Stimulated activated CD8-positive, alpha-beta memory T cell treated with anti-CD3 and anti-CD28 coated beads, Interleukin-7, amount 100 ng/mL, for 48 hours (primary cell): ENCODE measurements at places on chromosomes 1 and 21.

DNA sequence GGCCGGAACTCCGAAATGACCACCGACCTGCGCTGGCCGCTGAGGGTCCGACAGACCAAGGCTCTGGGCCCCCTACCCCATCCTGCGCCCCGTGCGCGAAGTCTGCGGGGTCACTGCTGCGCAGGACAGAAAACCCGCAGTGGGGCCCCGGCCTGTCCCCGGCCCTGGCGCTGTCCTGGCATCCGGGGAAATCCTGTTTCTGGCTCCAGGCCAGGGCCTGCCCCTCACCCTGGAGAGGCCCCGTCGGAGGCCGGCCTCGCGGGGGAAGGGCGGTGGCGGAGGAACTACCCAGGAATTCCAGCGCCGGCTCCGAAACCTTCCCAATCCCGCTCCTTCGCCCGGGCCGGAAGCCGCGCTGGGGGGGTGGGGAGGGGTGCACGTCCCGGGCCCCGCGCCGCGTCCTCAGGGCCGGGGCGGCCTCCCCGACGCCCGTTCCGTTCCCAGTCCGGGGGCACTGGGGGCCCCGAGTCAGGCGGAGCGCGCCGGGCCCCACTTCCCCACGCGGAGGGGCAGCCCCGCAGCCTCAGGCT lies 77.0 kb downstream of the MORN1 start:
- DNase-seq, result no peak

GRCh38 chr21:45537111-45537745 lies 5.0 kb downstream of the SLC19A1 start:
- no peak for DNase-seq

DNA sequence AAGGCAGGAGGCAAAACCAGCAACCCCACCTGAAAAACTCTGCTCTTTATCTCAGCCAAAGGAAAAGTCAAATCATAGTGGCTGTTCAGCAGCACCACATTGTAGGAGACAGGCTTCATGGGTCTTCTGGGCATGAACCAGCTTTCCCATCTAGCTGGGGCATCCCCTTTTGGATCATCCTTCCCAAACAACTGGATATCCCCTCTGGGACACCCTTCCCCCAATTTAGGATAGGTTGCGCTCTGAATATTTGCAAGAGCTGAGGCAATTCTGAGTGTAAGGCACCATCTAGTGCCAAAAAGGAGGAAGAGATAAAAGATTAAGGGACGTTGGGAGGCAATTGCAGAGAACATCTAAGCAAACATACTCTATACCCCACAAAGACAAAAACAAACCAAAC lies 295.8 kb downstream of the MATN1 start:
- DNase-seq, result no peak

DNA sequence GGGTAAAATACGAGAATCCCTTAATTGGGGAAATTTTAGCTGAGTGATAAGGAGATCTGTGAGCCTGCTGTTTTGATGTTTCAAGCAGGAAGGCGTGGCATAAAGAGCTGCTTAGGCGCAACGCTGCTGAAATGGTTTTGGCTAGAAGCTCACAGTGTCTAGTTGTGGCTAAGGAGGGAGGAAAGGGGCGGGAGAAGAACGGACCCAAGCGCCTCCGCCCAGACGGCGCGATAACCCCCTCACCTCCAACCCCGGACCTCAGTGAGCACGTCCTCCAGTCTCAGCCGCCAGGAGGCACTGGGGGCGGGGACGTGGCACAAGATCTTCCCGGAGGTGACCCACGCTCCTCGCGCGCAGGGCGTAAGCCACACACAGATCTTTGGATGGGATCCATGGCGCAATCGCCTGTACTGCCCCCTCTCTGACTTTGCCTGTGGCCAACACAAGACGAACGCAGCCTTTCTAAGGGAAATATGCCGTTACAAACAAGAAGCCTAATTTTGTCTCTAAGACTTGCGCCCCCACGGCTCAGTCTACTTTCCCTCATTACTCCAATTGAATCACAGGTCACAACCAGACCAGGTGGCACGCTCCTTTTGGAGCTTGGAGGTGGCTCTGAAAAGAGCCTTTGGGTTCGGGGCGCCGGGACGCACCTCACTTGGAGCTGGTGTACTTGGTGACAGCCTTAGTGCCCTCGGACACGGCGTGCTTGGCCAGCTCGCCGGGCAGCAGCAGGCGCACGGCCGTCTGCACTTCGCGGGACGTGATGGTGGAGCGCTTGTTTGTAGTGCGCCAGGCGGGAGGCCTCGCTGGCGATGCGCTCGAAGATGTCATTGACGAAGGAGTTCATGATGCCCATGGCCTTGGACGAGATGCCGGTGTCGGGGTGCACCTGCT lies 23.4 kb upstream of the RNF187 start:
- DNase-seq, result peak; percentile 52

- DNase-seq, result peak; percentile 19
Observed at GRCh38 chr21:38938343-38938742, 132.6 kb downstream of the ETS2 start.

- no peak for DNase-seq
Observed at GRCh38 chr1:175072099-175072951, 4.7 kb downstream of the TNN start.

DNA sequence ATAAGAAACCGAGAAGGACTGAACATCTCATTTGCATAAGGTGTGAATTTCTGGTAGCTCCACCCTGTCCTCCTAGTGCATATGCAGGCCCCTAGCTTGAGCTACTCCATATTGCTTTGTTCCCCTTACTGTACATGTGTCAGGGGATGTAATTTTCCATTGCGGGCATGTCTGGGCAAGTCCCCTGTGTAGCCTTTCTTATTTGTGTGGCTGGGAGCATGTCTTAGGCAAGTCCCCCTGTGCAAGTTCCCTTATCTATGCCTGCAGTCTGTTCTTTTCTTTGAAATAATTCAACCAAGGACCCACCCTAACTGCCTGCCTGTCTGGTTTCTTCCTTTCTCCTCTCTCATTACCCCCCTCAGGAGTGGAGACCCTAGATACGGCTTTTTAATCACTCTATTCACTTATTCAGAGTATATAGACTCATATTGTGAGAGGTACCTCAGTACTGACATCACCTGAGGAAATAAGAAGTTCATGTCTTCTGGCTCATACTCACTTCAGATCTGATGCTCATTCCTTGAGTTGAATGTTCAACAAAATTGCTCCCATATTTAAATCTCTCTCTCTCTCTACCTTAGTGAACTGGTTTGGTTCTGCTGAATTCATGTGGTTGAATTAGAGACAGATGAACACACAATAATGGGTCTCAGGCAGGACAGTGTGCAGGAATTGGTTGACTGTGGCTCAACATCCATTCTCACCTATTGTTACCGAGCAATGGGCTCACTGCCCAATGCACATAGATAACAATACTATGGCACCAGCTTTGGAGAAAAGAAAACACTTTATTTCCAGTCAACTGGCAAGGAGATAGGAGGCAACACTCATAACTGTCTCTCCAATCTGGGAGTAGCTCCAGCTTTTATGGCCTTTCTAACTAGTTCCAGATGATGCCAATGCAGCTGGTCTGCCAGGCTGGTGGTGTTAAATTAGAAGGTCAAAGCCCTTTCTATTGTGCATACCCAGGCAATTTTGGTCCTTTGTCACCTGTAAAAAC lies 27.9 kb upstream of the NPL start:
- no peak for DNase-seq

GRCh38 chr1:69436151-69436550 lies 131.6 kb upstream of the LRRC7 start:
- DNase-seq, result no peak

- DNase-seq, result no peak
Observed at GRCh38 chr1:162391790-162392563, 10.4 kb downstream of the C1orf226 start.

- no peak for DNase-seq
Observed at GRCh38 chr1:109547463-109548320, 723 bp upstream of the GNAI3 start.

- DNase-seq, result peak; percentile 49
Observed at GRCh38 chr1:156725683-156726280, 2.5 kb upstream of the METTL25B start.

GRCh38 chr1:168623003-168623828 lies 46.8 kb downstream of the XCL1 start:
- no peak for DNase-seq

GRCh38 chr1:4303303-4303702 lies 351.1 kb upstream of the AJAP1 start:
- DNase-seq, result no peak

DNA sequence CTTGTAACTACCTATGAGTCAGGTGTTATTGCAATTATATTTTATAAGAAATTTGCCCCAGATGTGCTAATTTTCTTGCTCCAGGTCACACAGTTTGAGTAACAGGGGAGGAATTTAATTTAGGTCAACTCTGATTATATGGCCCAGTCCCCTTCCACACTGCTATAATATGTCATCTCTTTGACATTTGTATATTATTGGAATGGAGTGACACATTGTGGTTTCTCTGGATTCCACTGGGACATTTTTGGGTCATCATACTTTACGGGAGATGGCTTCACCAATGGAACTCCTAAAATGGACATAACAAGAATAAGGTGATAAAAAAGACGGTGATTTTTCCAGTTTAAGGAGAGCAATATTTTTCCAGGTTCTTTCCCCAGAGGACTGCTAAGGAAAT lies 191.2 kb downstream of the DISC1 start:
- DNase-seq, result no peak

- no peak for DNase-seq
Observed at GRCh38 chr1:182181167-182181572, 119.7 kb upstream of the ZNF648 start.

GRCh38 chr1:176876966-176877515 lies 287.5 kb downstream of the ASTN1 start:
- DNase-seq, result no peak

GRCh38 chr1:91383456-91383855 lies 21.2 kb downstream of the HFM1 start:
- DNase-seq, result no peak

DNA sequence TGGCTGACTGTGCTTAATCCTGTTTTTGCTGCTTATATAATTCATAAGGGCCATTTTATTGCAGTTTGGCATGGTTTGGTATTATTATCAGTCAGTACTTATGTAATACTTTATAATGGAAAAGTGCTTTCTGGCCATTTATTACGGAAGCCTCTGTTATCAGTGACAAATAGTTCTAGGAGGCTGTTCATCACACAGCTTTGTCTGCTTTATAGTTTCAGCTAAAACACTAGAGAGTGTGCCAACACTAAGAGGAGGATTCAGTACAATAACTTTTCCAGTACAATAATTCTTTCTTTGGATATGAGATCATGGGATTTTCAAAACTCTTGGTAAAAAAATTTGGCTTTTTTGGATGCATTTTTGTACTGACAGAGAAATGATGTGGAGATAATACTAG lies 102.9 kb upstream of the PTGFR start:
- no peak for DNase-seq

DNA sequence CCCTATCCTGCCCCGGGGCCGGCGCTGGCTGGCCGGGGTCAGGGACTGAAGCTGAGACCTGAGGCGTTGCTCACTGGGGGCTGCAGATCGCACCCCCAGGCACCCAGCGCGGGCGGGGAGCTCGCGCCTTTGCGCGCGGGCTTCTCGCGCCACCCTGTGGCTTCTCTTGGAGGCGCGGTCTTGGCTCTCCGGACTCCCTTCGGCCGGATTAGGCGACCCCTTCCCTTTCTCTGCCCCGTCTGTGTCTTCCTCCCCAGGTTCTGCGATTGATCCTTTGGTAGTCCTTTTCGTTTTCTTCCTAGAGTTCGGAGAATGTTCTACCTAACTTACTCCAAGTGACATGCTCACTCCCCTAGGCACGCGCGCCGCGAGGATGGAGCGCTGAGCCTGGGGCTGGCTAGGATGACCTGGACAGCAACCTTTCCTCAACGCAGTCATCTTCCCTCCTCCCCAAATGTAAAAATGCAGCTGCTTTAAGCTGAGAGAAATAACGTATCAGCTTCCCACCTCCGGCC lies 495 bp upstream of the NTRK1 start:
- DNase-seq, result no peak

DNA sequence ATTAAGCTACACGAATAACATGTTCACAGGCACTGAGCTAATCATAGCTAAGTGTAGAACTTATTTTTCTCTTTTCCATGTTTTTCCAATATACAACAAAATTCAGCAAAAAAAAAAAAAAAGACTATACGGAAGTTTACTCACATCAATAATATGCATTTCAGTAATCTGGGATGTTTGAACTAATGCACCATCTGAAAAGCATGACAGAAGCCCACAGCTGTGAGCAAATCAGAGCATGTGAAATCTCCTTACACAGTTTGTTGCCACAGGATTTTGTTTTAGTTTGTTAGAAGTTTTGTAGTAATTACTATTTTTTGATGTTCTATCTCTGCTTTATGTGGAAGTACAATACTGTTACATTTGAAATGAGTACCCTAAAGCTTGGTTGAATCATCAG lies 1051.7 kb downstream of the TTLL7 start:
- DNase-seq, result no peak

GRCh38 chr1:170735366-170736263 lies 71.7 kb downstream of the PRRX1 start:
- DNase-seq, result no peak

GRCh38 chr1:244214009-244214967 lies 163.2 kb downstream of the ZBTB18 start:
- DNase-seq, result no peak

GRCh38 chr1:225228871-225229303 lies 199.0 kb downstream of the LBR start:
- DNase-seq, result no peak

DNA sequence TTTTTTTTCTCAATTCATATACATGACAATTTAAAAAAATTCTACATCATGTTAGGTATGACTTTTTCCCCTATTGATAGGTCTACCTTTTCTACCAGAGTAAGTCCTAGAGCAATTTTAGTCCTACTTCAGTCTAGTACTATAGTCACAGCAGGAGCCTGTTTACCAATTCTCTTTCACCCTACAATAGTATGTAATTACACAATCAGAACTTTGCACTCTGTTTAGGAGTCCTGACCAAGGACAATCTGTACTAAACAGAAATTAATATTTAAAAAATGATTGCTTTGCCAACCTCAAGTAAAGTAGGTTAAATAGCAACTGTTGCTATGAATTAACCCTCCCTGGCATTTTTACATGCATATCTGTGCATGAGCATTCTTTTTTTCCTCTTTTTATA lies 810 bp upstream of the CYP4A11 start:
- DNase-seq, result no peak

GRCh38 chr1:243315455-243315854 lies 59.6 kb downstream of the SDCCAG8 start:
- DNase-seq, result no peak
